ENCODE measurements at places on chromosomes 13 and 19.

DNA sequence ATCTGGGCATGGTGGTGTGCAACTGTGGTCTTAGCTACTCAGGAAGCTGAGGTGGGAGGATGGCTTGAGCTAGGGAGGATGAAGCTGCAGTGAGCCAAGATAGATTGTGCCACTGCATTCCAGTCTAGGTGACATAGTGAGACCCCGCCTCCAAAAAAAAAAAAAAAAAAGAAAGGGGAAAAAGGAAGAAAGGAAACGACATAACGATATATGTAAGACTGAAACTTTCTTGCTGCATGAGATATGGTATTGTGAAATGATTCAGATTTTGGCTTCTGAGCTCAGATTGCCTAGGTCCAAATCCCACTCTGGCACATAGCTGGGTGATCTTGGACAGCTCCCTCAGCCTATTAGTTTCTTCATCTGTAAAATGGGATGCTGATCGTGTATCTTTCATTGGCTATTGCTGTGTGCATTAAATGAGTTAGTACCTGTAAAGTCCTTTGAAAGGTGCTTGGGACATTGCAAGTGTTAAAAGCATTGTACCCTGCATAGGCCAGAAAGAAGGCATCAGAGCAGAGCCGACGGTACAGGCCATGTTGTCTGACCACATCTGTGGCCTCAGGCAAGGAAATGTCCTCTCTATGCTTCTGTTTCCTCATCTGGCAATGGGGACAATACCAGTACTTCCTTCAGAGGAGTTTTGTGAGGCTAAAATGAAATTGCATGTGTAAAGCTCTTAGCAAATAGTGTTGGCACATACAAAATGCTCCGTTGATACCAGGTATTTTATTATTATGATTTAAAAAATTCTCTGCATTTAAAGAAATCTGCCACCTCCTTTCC, 32.6 kb upstream of the SLC46A3 start:
- DNase-seq: no peak

- peak; percentile 59 for DNase-seq
Observed at GRCh38 chr13:99657848-99658260, 156.6 kb downstream of the TM9SF2 start.

DNA sequence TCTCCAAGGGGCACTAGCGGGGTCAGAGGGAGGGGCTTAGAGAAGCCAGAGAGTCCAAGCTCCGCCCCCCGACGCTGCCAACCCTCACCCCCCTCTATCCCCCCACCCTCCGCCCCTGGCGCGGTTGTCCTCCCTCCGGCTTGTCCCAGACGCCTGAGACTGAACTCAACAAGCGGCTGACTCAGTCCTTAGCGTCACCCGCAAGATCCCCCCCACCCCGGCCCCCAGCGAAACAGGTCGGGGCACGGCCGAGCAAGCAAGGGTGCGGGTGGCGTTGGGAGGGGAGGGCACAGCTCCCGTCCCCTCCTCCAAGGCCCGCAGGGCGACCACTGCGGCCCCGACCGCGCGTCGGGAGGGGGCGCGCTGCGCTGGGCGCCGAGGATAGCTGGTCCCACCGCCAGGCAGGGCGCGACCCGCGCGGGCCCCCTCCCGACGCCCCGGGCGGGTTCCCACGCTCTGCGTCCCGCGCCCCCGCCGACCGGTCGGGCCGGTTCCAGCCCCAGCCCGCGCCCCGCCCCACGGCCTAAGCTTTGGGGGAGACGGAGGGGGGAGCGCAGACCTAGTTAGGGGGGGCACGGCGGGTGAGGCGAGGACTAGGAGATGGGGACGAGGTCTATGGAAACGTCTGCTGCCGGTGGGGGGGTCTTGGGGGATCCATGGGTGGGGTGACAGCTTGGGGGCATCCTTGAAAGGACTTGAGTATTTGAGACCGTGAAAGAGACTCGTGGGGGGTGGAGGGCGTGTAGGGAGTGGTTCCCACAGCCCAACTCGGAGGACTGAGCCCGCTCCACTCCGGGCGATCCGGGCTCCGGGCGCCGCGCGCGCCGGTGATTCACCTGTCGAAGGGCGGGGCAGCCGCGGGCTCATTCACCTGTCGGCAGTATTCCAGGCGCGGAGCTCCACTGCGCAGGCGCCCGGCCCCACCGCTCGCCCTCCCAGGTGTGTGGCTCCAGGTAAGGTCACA, 5.1 kb downstream of the NOTCH3 start:
- peak; percentile 86 for DNase-seq

DNA sequence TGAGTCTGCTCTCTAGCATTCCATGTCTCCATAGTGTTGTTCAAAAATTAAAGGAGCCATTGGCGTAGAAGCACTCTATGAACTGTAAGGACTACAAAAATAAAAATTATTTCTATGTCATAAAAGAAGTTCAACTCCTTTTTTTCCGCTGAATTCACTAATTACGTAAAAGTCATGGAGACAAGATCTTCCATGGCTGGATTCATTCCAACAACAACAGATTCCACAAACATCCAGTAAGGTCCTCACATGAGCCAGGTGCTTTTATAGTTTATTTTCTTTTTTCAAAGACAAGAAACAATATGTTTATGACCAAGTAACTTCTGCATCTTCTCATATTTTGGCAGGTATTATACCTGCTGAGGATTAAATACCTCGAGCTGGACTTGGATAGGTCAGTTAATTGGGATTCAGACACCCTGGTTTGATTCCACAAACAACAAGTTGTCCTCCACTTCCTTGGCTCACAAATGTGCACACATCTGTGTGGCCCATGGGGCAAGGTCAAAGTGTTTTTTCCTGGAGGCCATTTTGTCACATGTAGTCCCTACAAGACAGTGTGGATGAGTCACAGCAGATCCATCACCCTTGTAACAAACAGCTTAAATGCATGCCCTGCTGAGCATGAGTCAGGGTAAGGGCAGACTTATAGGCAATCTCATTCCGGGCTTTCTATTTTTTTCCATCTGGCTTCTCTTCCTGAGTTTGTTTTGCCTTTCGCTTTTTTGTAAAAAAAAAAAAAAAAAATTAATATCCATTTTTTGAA, 475.6 kb downstream of the COG6 start:
- peak; percentile 39 for DNase-seq

DNA sequence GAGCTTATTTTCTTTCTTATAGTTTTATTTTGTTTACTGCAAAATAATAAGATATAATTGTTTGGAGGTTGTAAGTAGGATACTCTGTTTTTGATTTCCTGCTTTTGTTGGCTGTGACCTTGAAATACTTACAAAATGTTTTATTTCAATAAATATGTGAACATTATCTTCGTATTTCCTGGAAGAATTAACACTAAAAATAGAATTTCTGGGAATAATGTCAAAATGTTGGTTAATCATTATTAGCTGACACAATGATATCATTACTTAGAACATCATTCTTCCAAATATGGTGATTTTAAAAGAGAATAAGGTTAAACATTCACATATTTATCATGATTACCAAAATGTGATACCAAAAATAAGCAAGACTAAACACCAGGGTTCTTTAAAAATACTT, 1148.6 kb upstream of the PRR20A start:
- no peak for DNase-seq

- DNase-seq: no peak
Observed at GRCh38 chr13:37067874-37068273, 8.4 kb upstream of the SUPT20H start.

- no peak for DNase-seq
Observed at GRCh38 chr13:98823442-98823841, 71.0 kb upstream of the SLC15A1 start.

GRCh38 chr13:112781881-112782361, 92.1 kb downstream of the ATP11A start:
- no peak for DNase-seq

Measured in H54 (cell line).